ENCODE measurements at places on chromosomes 2 and 18.

GRCh38 chr2:54942373-54942772 is 107.9 kb downstream of the RTN4 start:
- DNase-seq: no peak

- DNase-seq: no peak
Measured at GRCh38 chr2:109381327-109381820, 232.4 kb downstream of the SEPTIN10 start.

DNA sequence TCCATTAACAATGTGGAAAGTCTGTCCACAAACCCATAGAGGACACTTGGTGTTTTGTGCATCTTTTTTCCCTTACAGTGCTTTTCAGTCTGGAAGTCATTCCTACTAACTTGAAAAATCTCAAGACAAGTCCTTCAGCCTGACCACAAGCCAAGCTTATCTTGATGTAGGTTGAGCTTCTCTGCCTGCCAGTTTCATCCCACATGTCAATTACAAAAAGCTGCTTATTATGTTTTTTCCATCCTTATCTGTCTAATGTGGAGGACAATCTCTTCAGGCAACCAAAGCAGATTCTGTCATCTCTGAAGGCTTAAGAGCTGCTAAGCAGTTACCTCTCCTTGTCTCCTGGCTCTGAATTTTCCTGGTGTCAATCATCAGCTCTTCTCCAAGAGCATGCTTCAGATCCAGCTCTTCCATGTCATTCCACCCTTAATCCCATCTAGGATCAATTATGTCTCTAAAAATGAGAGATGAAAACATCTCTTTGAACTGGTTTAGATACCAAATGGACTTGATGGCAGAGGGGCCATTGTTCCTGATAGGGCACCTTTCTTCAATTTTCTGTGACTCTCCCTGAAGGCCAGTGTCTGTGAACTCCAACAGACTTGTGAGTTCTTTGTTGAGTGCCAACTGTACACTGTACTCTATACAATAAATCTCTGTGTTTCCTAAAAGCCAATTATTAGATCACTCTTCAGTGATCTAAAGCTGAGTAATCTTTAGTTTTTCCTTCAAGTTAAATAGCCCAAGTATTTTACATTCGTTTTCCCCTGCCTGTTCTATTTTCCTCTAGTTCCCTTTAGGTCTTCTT is 208.6 kb downstream of the RBM43 start:
- peak; percentile 67 for DNase-seq

DNA sequence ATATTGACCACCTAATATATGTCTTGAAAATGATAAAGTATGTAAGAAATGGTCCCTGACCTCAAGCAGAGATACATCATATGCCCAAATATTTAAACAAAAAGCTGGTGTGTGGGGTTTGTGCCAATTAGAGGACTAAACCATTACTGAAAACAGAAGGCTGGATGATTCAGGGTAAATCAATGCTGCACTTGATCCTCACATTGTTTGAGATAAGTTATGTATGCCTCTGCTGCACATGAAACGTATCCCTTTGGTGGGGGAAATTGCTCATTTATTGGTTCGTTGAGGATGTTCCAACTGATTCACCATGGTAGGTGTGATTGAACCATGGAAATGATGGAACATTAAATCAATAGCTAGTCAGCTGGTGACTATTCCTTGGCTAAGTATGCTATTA is 24.7 kb upstream of the DARS1 start:
- no peak for DNase-seq

GRCh38 chr2:74835831-74836674 is 2.1 kb downstream of the HK2 start:
- DNase-seq: peak; percentile 38

DNA sequence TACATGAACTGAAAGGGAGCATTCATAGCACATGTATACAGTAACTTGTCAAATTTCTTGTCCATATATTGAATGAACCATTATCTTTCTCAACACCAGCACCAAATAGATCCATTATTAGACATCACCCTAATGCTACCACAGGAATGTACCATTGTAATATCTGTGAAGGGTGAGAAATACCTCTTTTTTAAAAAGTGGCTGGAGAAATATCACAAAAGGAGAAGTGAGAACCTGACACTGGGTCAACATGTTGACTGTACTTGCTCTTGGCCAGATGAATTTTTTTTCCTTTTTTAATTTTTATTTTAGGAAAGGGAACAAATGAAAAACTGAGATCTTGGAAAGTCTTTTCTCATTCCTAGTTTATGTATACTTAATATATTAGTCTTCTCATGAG is 63.5 kb downstream of the CAVIN2 start:
- DNase-seq: peak; percentile 20

DNA sequence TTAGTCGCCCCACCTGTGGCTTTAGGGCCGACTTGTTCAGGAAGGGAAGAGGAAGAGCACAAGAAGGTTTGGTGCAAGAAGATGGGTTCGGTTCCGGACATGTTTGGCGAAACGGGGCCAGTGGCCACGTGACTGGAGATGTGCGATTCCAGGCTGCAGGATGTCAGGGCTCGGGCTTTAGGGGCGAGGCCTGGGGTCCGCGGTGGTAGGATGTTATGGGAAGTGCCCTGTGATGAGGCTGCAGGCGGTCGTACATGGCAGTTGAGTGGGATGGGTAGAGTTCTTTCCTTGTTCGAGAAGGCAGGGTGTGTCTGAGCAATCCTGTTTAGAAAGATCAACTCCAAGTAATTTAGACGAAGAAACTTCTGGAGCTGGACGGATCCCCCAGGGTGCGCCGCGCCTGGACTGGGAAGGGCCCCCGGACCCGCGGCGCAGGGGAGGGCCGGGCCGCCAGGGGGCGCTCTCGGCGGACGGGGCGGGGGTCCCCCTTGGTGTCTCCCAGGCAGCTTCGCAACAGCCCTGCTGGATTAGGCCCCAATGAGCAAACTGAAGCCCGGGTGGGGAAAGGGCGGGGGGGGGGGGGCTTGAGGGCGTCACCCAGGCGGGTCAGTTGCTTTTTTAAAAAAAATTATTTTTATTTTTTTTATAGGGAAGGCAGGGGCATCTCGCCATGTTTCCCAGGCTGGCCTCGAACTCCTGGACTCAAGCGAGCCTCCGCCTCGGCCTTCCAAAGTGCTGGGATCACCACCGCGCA is 17.2 kb upstream of the SDC1 start:
- DNase-seq: no peak

GRCh38 chr2:213065583-213066442 is 85.6 kb downstream of the IKZF2 start:
- DNase-seq: peak; percentile 65

GRCh38 chr2:234699456-234699855 is 202.6 kb upstream of the ARL4C start:
- DNase-seq: no peak

GRCh38 chr2:11705063-11705462 is 35.1 kb upstream of the NTSR2 start:
- no peak for DNase-seq

GRCh38 chr18:59501920-59502273 is 142.8 kb upstream of the LMAN1 start:
- DNase-seq: peak; percentile 49

DNA sequence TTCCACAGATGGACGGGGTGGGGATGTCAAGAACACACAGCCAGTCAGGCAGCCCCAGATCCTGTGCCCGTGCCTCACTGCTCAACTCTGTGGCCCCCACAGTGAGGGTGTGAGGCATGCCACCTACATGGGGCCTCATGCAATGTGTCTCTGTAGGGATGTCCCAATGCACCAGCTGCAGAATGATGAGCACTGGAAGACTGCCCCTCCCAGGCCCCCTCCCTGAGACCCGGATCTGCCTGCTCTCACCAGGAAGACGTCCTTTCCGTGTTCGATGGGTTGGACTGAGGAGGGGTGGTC is 124.2 kb downstream of the TWIST2 start:
- no peak for DNase-seq

DNA sequence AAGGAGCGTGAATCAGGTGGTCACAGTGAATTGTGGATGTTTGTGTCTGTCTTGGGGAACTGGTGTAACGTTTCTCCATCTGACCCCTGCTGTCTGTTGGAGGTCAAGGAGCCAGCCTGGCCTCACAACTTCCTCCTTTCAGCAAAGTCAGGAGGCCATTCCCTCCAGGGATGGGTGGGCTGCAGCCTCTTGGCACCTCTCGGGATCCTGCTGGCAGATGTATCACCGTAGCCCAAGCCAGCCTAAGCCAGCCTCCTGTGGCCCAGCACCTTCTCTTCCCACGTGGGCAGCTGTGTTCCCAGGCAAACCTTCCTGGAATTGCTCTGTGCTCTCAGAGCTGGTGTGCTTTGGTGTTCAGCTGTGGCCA is 30.5 kb downstream of the HPCAL1 start:
- no peak for DNase-seq

- peak; percentile 84 for DNase-seq
Measured at GRCh38 chr2:191789796-191790195, 57.1 kb downstream of the CAVIN2 start.

- DNase-seq: no peak
Measured at GRCh38 chr2:152894051-152894450, 175.6 kb downstream of the ARL6IP6 start.

DNA sequence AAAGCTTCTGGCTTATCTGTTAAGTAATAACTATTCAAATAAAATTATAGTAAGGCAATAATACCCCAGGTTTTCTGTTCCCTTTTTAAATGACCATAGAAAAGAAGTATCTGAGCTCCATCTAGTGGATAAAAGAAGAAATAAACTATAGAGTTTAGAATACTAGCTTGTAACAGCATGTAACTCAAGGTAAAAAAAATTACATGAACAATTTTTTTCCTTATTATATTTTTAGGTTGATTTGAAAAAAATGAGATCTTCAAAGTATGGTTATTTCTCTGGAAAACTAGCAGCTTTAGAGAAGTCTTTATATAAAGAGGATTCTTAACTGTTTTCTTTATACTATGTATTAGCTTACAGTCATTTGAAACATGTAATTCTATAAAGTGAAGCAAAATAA is 58.1 kb downstream of the NCKAP1 start:
- peak; percentile 37 for DNase-seq

- DNase-seq: peak; percentile 97
Measured at GRCh38 chr2:58484221-58484620, 243.1 kb upstream of the FANCL start.

DNA sequence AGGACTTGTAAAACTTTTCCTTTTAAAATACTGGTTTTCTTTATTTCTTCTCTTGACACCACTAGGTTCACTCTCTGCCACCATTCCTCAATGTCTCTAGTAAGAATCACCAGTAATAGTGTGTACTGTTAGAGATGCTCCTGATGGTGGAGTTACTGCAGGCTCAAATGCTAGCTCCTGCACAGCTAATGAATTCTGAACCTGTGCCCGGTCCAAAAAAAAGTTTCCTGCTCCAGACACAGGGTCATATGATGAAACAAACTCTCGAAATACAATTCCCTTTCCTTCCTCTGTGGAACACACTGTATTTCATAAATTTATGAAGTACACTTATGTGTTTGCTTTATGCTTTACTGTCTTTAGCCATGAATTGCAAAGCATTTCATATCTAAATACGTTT is 19.2 kb downstream of the PMS1 start:
- no peak for DNase-seq

- DNase-seq: no peak
Measured at GRCh38 chr2:190996947-190997346, 17.0 kb downstream of the STAT1 start.

DNA sequence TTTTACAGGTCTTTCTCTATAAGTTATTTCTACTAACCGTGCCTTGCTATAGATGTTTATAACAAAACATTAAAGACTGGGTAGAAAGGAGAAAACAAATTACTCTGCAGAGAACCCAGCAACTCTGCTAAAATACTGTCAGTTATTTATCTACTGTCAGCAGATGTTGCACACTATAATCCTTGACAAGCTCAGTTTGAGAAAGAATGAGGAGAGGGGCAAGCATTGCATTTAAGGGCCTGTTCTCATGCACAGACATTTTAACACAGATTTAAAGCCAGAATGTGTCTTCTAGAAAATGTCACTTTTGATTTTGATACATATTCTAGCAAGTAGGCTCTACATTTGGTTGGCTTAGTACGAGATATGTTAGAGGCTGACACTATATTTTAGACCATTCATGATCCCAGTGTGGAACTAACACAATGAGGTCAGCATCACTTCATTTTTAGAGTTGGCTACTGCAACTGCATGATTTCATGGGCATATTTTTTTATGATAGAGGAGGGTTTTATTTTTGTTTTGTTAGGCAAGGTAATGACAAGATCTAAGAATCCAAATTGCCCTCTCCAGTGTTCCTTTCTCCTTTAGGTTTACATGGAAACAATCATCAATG is 516.4 kb downstream of the ZEB2 start:
- DNase-seq: no peak

GRCh38 chr2:207248702-207249377 is 83.1 kb upstream of the KLF7 start:
- peak; percentile 52 for DNase-seq

DNA sequence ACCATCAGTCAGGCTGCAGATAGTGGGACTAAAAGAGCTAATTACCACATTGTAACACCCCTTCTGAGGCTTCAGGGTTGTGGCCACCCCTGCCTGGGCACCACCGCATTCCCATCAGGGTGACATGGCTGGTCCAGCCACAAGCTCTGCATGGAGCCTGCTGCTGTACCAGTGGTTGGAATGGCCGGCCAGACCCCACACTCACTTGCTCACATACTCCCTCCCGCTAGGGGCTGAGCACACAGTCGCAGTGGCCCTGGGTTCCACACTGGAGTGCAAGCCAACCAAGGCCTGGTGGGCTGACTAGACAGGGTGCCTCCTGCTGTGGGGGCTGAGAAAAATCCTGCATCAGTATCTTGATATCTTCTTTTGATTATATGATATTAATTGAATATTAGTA is 182.8 kb upstream of the STK17B start:
- no peak for DNase-seq

DNA sequence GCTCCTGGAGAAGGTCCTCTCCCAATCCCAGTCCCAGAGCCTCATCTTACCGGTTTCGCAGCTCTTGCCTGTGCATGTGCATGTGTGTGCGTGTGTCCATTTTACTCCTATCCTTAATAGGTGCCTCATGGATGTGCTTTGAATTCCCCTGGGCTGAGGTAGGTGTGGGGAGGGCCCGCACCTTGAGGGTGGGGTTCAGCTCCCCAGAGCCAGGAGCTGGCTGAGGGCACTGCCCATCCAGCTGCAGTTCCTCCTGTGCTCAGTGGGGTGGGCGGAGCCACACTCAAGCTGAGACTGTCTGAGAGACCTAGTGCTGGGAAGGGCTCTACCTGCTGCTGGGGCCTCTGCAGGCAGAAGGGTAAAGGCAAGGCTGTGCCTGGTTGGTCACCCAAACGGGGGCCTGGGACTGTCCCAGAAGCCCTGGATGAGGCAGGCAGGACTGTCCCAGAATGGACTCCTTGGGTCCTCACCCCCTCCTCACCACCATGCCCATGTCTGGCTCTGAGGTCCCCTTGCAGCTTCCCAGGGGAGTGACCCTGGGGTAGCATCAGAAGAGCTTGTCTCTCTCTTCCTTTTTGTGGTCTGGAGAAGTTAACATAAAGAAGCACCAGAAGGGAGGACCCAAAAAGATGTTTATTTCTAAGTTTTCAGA is 8.9 kb downstream of the GDF7 start:
- DNase-seq: no peak

- DNase-seq: no peak
Measured at GRCh38 chr2:9714630-9715214, 83.9 kb upstream of the YWHAQ start.

- DNase-seq: peak; percentile 14
Measured at GRCh38 chr2:195737511-195738325, 80.7 kb downstream of the SLC39A10 start.

- DNase-seq: no peak
Measured at GRCh38 chr18:75739682-75740081, 312.2 kb upstream of the SMIM21 start.

GRCh38 chr2:148814143-148814859 is 60.7 kb upstream of the KIF5C start:
- peak; percentile 56 for DNase-seq

Measured in fibroblast of lung (primary cell).